ENCODE measurements at places on chromosomes 7 and 10.

- DNase-seq: no peak
Measured at GRCh38 chr10:132774181-132774901, 11.6 kb downstream of the NKX6-2 start.

DNA sequence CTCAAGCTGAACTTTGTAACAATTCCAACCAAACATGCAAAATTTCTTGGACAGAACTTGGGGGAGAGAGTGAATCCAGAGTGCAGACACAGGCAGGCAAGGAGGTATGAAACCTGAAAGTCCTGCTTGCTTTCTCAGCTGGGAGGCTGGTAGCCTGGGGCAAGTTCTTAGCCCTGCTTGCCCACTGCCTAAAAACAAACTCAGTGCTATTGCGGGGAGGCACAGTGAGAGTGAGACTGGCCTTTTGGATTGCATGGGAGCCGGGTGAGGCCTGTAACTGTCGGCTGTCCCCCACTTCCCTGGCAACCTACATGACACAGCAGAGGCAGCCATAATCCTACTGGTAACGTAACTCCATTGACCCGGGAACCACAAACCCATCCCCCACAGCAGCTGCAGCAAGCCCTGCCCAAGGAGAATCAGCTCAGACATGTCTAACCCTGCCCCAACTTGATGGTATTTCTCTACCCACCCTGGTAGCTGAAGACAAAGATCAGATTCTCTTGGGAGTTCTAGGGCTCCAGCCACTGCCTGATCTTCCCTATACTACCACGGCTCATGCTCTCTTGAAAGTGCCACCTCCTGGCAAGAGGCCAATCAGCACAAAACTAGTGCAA lies 663.6 kb downstream of the GRM8 start:
- no peak for DNase-seq

- no peak for DNase-seq
Measured at GRCh38 chr10:31604096-31604495, 285.1 kb downstream of the ZEB1 start.

DNA sequence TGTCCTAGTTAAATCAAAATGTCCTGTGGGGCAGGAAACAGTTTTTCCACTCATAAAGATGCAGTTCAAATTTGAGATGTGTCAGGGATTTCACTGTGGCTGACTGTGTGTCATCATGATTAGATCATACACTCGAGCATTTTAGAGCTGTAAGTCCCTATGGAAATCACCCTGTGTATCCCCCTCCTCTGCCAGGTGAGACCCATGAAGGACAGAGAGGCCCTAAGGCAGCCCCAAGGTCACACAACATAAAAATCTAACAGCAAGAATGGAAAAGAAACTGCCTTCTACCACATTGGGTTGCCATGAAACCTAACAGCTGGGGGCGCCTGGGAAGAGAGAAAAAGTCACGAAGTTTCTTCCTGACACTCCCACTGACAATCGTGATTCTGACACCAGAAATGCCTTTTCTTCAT lies 135.8 kb downstream of the KCNMA1 start:
- no peak for DNase-seq

DNA sequence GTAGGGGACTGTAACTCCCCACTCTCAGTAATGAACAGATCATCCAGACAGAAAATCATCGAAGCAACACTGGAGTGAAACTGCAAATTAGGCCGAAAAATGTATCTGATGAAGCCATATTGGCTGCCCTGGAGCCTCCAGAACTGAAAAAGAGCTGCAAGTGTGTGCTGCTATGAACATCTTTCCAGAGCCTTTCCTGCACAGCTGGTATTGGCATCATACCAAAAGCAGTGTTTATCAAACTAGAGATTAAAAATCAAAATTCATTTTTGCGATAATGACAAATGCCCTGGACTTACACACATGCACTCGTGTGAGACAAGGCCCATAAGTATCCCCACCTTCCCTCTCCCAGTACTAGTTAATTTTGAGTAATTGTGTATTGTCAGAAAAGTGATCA lies 6.8 kb upstream of the CLDN12 start:
- DNase-seq: no peak
